B cell (primary cell): ENCODE measurements at places on chromosomes 16 and 17. TPM values are rescaled to one million over a fixed set of nuclear protein-coding genes. Genes with fewer than 3 reads are reported as not detected.
A peak's percentile ranks its signal among the peaks of the same experiment; 100 is the strongest.

ZNF469 gene
- 0.14 and 0.25 TPM in 2 replicates for polyA plus RNA-seq

DNA sequence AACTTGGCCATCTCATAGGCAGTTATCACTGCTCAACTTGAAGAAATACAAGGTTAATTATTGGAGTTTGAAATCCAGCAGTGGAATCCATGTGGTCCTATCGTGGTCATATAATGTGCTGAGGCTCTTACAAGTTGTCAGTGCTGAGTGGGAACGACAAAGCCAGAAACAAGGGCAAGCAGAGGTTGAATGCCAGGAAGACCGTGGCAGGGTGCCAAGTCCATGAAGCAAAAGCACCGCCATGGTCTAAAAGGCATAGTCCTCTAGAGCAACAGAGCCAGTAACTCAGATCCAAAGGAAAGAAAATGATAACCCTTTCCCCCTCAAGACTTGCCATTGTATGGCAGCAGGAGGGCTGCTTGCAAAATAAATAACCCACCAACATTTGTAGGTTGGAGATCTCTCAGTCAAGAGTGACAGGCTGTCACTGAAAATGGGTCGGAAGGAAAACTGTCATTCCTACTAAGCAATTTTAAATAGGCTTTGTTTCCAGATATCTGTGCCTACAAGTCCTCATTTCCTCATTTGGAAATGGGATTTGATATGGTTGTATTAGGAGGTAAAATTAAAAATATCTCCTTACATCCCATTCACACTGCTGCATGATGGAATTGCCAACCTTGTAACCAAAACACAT, 36.4 kb upstream of the HSBP1 start:
- H3K36me3 ChIP-seq: no peaks in the 10 kb centered on the region
- H3K27me3 ChIP-seq: peaks cover 2% of the 10 kb centered on the region
- no peak overlapping the region for H3K4me3 ChIP-seq

CD300H gene
- 0.58 and 0.98 TPM in 2 replicates for polyA plus RNA-seq

DNA sequence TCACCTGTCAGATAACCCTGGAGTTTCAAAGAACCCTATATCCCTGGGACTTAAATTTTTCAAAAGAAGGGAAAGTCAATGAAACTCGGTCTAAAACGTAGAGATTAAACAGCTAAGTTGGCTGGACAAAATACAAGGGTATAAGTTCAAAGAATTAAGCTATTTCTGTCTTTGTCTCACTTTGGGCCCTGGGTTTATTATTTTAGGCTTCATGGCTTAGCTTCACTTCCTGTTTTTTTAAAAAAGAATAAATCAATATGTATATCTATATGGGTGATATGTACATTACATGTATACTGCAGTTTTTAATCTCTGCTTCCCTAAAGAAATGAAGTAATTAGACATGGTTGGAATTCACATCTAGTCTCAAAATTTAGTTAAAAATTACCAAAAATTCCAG, 132.3 kb downstream of the TRIM37 start:
- H3K4me3 ChIP-seq: no peak overlapping the region
- H3K27me3 ChIP-seq: no peaks in the 10 kb centered on the region
- no peak for DNase-seq
- peaks cover 14% of the 10 kb centered on the region for H3K4me1 ChIP-seq
- H3K27ac ChIP-seq: peak overlapping the region; percentile 64

DNA sequence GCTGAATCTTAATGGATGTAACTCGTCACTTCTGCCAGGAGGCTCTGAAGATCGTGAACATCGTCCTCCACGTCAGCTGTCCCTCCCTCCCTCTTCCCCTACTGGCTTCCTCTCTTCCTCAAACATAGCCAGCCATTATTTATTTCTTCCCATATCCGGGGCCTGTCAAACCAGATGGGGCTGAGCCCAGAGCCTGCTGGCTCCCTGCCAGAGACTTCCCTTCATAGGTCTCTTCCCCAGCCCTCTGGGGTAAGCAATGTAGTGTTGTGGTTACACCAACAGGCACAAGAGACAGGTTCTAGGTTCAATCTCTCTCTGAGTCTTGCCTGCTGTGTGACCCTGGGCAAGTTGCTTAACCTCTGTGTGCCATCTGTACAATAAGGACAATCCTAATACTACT, 40.1 kb upstream of the ZFP90 start:
- no peak overlapping the region for H3K4me3 ChIP-seq
- no peak for DNase-seq
- no peak overlapping the region for H3K27ac ChIP-seq
- no peaks in the 10 kb centered on the region for H3K36me3 ChIP-seq
- no peaks in the 10 kb centered on the region for H3K27me3 ChIP-seq
- H3K4me1 ChIP-seq: no peaks in the 10 kb centered on the region

- H3K4me3 ChIP-seq: no peak overlapping the region
- H3K4me1 ChIP-seq: no peaks in the 10 kb centered on the region
- no peak for DNase-seq
- no peaks in the 10 kb centered on the region for H3K27me3 ChIP-seq
- H3K36me3 ChIP-seq: no peaks in the 10 kb centered on the region
- H3K27ac ChIP-seq: no peak overlapping the region
These were observed 1373.3 kb upstream of the GOT2 start for GRCh38 chr16:60107437-60107836.

CNTNAP1 gene
- polyA plus RNA-seq: 3.5 and 4.9 TPM in 2 replicates

SLC25A10 gene
- polyA plus RNA-seq: 2.9 and 3.9 TPM in 2 replicates

DNA sequence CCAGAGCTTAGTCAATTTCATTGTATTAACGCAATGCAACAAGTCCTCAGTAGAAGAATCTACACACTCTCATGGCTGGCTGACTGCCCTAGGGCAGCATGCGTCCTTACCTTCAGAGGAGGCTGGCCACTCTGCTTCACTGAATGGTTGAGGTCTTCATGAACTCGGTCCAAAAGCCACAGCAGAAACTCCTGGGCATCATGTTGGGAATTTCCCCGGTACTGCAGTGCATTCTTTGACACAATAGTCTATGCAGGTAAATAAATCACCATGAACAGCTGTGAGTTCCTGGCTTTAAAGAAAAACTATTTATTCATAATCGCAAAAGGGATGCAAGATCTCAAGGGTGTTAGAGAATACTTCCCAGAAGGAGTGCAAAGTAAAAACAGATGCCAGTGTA, 41.3 kb downstream of the USP31 start:
- H3K36me3 ChIP-seq: no peaks in the 10 kb centered on the region
- no peaks in the 10 kb centered on the region for H3K27me3 ChIP-seq

GRCh38 chr16:86085795-86086194, 186.8 kb downstream of the IRF8 start:
- H3K36me3 ChIP-seq: no peaks in the 10 kb centered on the region
- no peaks in the 10 kb centered on the region for H3K27me3 ChIP-seq
- peaks cover 18% of the 10 kb centered on the region for H3K4me1 ChIP-seq
- no peak overlapping the region for H3K4me3 ChIP-seq
- no peak overlapping the region for H3K27ac ChIP-seq

GRCh38 chr17:4256952-4257351, 6.8 kb downstream of the ANKFY1 start:
- no peak overlapping the region for H3K4me3 ChIP-seq
- no peaks in the 10 kb centered on the region for H3K27me3 ChIP-seq
- no peaks in the 10 kb centered on the region for H3K36me3 ChIP-seq
- H3K27ac ChIP-seq: no peak overlapping the region
- H3K4me1 ChIP-seq: no peaks in the 10 kb centered on the region

SLC22A31 gene
- polyA plus RNA-seq: 0.09 and 0.33 TPM in 2 replicates

C16orf82 gene
- not detected in 2 replicates for polyA plus RNA-seq

DNA sequence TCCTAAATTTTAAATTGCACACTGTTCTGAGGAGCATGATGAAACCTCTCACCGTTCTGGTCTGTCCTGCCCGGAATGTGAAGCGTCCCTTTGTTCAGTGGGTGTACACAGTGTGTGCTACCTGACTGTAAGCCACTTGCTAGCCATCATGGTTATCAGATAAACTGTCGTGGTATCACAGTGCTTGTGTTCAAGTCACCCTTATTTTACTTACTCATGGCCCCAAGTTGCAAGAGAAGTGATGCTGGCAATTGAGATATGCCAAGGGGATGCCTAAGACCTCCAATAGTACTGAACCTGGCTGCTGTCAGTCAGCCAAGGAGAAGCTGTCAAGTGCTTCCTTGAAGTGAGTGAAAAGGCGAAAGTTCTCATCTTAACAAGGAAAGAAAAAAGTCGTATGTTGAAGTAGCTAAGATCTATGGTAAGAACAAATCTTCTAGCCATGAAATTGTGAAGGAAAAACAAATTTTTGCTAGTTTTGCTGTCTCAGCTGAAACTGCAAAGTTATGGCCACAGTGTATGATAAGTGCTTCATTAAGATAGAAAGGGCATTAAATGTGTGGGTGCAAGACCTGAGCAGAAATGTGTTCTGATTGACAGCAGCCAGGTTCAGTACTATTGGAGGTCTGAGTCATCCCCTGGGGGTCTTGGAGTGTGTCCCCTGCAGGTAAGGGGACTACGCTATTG, 5.8 kb downstream of the PIK3R6 start:
- DNase-seq: no peak
- H3K27me3 ChIP-seq: no peaks in the 10 kb centered on the region
- H3K4me1 ChIP-seq: peaks cover 29% of the 10 kb centered on the region

G6PC1 gene
- polyA plus RNA-seq: not detected in 2 replicates

DNA sequence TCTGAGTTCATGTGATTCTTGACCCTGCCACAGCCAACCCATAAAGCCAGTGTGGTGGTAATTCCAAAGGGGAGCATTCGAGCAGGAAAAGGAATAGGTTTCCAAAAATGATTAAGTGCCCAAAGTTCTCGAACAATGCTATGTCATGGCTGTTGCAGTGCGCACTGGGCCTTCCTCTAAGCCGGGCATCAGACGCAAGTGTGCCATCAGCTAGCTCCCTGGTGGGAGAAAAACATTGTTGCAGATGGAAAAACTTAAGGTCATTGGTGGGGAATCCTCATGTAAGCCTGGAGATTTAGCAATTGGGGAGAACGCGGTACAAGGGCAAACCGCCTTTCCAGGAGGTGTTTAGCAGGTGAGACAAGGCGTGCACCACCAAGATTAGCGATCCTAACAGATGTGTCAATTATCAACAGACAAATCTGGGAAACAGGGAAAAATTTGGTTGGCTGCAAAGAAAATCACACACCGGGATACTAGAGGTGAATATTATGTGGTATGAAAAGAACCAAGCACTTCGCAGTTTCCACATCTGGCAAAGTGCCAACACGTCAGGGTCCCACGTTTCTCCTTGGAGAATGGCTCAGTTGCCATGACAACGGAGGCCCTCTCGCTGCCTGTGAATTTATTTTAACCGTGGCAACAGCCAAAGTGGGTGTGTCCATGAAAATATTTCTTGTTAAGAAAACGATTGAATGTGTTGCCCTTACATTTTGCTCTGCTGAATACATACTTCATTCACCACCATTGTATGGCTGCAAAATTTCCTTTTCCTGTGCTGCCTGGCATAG, 118.5 kb upstream of the CACNG5 start:
- no peak overlapping the region for H3K4me3 ChIP-seq
- H3K27me3 ChIP-seq: no peaks in the 10 kb centered on the region
- no peak overlapping the region for H3K27ac ChIP-seq
- H3K4me1 ChIP-seq: no peaks in the 10 kb centered on the region

- no peaks in the 10 kb centered on the region for H3K36me3 ChIP-seq
- H3K4me1 ChIP-seq: no peaks in the 10 kb centered on the region
- no peak for DNase-seq
- no peak overlapping the region for H3K4me3 ChIP-seq
- no peak overlapping the region for H3K27ac ChIP-seq
These were observed 35.3 kb upstream of the MMP2 start for GRCh38 chr16:55443434-55444346.

RASD1 gene
- 0.82 and 0.95 TPM in 2 replicates for polyA plus RNA-seq
